BE2C (cell line): ENCODE measurements at places on chromosomes 4 and X.

DNA sequence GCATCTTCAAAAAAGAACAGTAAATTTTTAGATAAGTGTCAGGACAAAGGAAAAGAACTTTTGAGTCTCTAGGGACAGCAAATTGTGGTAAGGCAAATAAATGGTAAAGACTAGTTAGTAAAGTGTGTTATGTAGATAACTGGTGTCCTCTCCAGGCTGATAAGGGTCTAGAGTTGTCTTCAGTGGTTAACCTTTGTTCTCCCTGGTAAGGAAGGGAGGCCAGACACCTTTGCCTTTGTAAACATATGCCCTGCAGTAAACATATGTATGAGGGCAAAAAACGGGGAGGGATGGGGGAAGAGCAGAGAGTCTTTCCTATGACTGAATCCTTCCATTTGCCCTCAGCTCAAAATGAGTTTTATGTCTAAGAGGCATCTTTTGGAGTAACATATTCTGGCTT is 384.6 kb downstream of the HNRNPD start:
- DNase-seq, result no peak

- DNase-seq, result no peak
Observed at GRCh38 chrX:66833426-66833825, 194.5 kb upstream of the EDA2R start.

DNA sequence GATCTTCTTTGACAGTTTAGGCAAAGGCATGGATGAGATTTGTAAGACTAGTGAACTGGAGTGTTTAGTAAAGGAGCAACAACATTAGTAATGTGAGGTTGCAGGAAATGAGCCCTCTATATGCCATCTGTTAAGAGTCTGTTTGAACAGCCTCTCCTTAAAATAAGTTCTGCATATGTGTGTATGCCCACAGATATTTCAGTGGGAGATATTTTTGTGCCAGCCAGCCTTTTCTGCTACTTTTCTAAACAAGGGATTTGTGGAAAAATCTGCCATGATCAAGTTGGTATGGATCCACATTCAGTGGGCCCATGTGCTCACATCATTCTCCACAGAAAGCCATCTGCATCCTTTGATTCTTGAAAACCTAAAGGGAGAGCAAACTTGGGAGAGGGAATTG is 237.7 kb downstream of the OPHN1 start:
- DNase-seq, result no peak

- peak; percentile 46 for DNase-seq
Observed at GRCh38 chr4:38856524-38857337, at the start of gene TLR6. TLR6 (minus strand) TSS chr4:38856817; CDS start chr4:38829473, 27,344 bp downstream.
